ENCODE measurements at places on chromosomes 7 and 10. TPM values are rescaled to one million over a fixed set of nuclear protein-coding genes. Genes with fewer than 3 reads are reported as not detected.

GRCh38 chr7:87316097-87316700 is 29.3 kb upstream of the CROT start:
- H3K4me1 ChIP-seq, result no peaks in the 10 kb centered on the region
- no peak overlapping the region for H3K4me3 ChIP-seq
- no peaks in the 10 kb centered on the region for H3K36me3 ChIP-seq
- H3K27ac ChIP-seq, result no peak overlapping the region
- no peak for DNase-seq

- no peaks in the 10 kb centered on the region for H3K4me1 ChIP-seq
- no peaks in the 10 kb centered on the region for H3K36me3 ChIP-seq
- H3K27me3 ChIP-seq, result no peaks in the 10 kb centered on the region
- no peak overlapping the region for H3K27ac ChIP-seq
Measured at GRCh38 chr7:150621376-150621775, 10.8 kb downstream of the GIMAP6 start.

DNA sequence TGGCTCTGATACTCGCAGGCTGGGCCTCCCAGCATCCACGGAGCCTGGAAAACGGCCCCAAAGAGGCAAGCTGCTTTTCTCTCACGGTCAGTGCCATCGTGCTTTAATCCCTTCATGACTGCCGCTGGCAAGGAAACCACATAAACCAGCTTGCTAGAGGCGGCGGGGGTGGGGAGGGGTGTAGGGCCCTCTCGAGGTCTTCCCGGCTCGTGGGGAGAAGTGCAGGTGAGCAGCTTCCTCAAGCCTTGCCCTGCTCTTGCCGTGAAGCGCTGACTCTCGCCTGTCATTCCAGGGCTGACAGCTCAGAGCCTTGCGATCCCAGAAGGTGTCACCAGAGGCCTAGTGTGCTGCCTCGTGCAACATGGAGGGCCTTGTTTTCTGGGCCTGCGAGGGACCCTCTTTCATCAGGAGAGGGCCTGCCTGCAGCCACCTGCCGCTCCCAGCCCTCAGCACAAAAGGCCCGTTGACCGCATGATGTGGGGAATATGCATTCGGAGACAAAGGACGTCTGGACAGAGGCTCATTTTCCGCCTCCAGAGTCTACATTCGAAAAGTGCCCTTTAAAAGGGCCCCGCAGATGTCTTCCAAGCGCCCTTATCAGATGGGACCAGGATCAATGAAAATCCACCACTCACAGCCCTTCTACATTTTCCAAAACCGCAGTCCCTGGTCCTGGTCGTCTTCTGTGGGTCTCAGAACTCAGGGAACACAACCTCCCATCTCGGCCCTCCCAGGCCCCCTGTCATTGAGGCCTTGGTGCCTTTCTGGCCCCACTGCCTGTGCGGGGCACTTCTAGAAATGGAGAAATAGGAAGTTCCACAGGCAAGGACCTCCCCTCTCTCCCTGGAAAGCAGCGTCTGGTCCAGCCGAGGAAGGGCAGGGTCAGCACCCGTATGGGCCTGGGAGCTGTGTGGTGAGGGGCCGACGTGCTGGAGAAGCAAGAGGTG is 58.7 kb downstream of the ZRANB1 start:
- H3K27me3 ChIP-seq, result no peaks in the 10 kb centered on the region
- DNase-seq, result no peak
- peaks cover 48% of the 10 kb centered on the region for H3K4me1 ChIP-seq
- peaks cover 70% of the 10 kb centered on the region for H3K36me3 ChIP-seq

GRCh38 chr10:78747401-78748234 is 321.1 kb upstream of the ZMIZ1 start:
- DNase-seq, result no peak
- H3K36me3 ChIP-seq, result no peaks in the 10 kb centered on the region
- no peak overlapping the region for H3K4me3 ChIP-seq
- H3K27ac ChIP-seq, result no peak overlapping the region

The MGAM2 gene
- under 0.01 TPM for total RNA-seq

GRCh38 chr7:144391014-144391413 is 12.5 kb downstream of the NOBOX start:
- no peak overlapping the region for H3K27ac ChIP-seq
- H3K27me3 ChIP-seq, result no peaks in the 10 kb centered on the region
- peaks cover 22% of the 10 kb centered on the region for H3K4me1 ChIP-seq
- no peak overlapping the region for H3K4me3 ChIP-seq

GRCh38 chr10:125448596-125448995 is 234.4 kb downstream of the TEX36 start:
- no peaks in the 10 kb centered on the region for H3K36me3 ChIP-seq
- H3K27me3 ChIP-seq, result no peaks in the 10 kb centered on the region
- DNase-seq, result no peak
- no peak overlapping the region for H3K27ac ChIP-seq
- H3K4me1 ChIP-seq, result no peaks in the 10 kb centered on the region

DNA sequence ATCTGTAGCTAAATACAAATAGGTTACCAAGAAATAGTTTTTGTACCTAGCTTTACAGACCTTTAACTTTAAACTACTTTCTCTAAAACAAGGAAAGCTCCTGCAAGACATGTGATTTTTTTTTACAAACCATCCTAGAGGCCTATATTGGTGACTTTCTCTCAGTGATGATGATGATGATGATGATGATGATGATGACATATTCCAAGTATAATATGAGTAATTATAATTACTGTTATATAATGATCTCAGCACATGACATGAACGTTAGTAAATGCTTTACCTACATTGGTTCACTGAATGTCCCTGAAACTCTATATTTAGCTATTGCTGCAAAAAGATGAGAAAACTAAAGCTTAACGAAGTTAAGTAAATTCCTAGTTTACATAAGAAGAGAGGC is 107.9 kb upstream of the LRGUK start:
- peaks cover 3% of the 10 kb centered on the region for H3K36me3 ChIP-seq
- peaks cover 16% of the 10 kb centered on the region for H3K4me1 ChIP-seq
- no peak overlapping the region for H3K27ac ChIP-seq
- DNase-seq, result no peak
- no peaks in the 10 kb centered on the region for H3K27me3 ChIP-seq
- no peak overlapping the region for H3K4me3 ChIP-seq

DNA sequence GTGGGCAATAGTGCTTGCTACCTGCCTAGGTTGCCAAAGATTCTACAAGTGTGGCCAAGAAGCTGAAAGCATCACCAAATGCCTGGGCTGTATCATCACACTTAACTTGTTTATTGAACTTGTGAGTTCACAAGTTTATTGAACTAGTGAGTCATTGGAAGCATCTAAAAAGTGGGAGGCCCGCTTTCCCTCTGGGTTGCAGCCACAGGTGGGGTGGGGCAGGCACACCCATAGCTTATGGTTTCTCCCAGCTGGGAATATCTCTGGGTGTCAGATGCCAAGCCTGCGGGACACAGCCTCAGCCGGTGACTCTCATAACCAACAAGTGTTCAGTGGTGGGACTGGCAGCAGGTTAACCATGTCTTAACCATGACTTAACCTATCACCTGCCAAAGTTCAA is 145.9 kb upstream of the FAM13C start:
- no peaks in the 10 kb centered on the region for H3K36me3 ChIP-seq
- H3K4me3 ChIP-seq, result no peak overlapping the region
- H3K27ac ChIP-seq, result no peak overlapping the region
- no peak for DNase-seq
- H3K4me1 ChIP-seq, result no peaks in the 10 kb centered on the region

The PPP1R3A gene
- total RNA-seq, result 0.17 TPM

- peaks cover 6% of the 10 kb centered on the region for H3K4me1 ChIP-seq
- H3K27me3 ChIP-seq, result no peaks in the 10 kb centered on the region
- DNase-seq, result no peak
- H3K36me3 ChIP-seq, result no peaks in the 10 kb centered on the region
- no peak overlapping the region for H3K27ac ChIP-seq
- no peak overlapping the region for H3K4me3 ChIP-seq
Measured at GRCh38 chr10:27857616-27858015, 112.0 kb upstream of the MKX start.

DNA sequence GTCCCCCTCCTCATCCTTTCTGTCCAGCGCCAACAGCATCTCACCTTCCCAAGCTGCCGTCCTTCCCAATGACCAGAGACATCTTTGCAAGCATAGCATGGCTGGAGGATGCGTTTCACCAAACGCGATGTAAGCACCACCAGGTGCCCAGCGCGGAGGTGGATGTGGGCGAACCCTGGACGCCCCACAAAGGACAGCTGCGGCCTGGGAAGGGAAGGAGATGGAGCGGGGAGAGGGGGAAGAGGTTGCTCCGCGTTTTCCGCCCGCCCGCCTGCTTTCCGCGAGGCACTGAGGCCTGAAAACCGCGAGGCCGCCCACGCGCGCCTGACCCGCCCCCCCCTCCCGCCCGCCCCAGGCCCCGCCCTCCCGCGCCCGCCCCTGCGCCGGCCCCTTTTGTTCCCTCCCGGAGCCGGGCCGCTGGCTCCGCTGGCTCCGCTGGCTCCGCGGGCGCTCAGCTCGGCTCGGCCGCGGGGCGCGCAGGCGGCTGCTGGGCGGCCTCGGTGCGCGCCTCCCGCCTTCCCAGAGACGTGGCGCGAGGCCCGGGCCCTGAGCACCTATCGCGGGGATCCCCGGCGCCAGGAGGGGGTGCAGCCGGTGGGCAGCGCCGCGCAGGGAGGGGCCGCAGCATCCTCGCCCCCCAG is at the start of gene CLIP2:
TSS of gene CLIP2 (plus strand) at position 390 of the 641 bp plus-strand sequence. CDS start 28,140 bp downstream, outside the sequence.
- H3K36me3 ChIP-seq, result no peaks in the 10 kb centered on the region
- peak within 1 kb of the TSS; percentile 95 for H3K4me3 ChIP-seq
- peak; percentile 96 for DNase-seq
- peak within 1 kb of the TSS; percentile 83 for H3K27ac ChIP-seq
- no peaks in the 10 kb centered on the region for H3K27me3 ChIP-seq

The GSAP gene
- 18.3 TPM for total RNA-seq

- no peaks in the 10 kb centered on the region for H3K36me3 ChIP-seq
- H3K4me3 ChIP-seq, result no peak overlapping the region
- no peak for DNase-seq
- H3K27ac ChIP-seq, result no peak overlapping the region
Measured at GRCh38 chr7:14400271-14400670, 410.8 kb upstream of the ETV1 start.

DNA sequence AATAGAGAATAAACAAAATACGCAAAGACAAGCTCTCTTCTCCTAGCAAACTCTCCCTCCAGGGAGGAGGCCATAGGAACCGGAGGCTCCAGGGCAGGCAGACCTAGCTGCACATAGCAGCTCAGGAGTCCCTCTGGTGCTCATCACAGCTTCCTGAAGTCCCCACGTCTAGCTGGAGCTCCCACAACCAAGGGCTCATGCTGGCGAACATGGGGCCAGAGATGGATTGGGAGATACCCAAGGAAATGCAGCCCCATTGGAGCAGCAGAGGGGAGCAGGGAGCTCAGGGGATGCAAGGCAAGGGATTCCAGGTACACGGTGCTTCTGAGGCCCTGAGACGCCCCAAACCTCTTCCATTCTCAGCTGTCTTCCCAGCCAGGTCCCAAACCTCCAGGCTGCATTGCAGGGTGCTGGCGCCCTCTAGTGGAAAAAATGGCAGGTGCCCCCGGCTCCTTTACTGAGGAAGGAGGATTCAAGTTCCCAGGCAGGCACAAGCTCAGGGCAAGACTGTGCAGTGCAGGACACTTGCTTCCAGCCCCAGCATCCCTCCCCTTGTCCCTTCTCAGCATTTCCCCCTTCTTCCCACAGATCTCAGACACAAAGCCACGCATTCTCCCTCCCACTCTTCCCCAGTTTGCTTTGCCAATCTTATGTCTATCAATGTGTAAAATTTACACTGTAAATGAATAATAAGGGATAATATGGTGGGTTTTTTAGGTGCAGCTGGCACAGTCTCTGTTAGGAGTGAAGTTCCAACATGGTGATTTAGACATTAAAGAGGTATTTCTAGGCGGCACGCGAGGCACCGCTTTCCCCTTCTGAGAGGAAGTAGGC is 46.2 kb downstream of the GPAM start:
- H3K4me3 ChIP-seq, result no peak overlapping the region
- H3K4me1 ChIP-seq, result no peaks in the 10 kb centered on the region
- H3K27ac ChIP-seq, result no peak overlapping the region
- DNase-seq, result no peak
- H3K27me3 ChIP-seq, result no peaks in the 10 kb centered on the region
- H3K36me3 ChIP-seq, result peaks cover 7% of the 10 kb centered on the region

The ZNF804B gene
- total RNA-seq, result not detected

- no peaks in the 10 kb centered on the region for H3K4me1 ChIP-seq
- no peak overlapping the region for H3K4me3 ChIP-seq
- no peak overlapping the region for H3K27ac ChIP-seq
- H3K36me3 ChIP-seq, result no peaks in the 10 kb centered on the region
- no peak for DNase-seq
Measured at GRCh38 chr7:11818281-11818680, 13.7 kb downstream of the THSD7A start.

GRCh38 chr7:107505997-107506673 is 36.3 kb downstream of the GPR22 start:
- DNase-seq, result no peak
- H3K27me3 ChIP-seq, result no peaks in the 10 kb centered on the region
- no peak overlapping the region for H3K4me3 ChIP-seq
- H3K27ac ChIP-seq, result no peak overlapping the region
- H3K4me1 ChIP-seq, result peaks cover 10% of the 10 kb centered on the region

The LHFPL3 gene
- not detected for total RNA-seq

DNA sequence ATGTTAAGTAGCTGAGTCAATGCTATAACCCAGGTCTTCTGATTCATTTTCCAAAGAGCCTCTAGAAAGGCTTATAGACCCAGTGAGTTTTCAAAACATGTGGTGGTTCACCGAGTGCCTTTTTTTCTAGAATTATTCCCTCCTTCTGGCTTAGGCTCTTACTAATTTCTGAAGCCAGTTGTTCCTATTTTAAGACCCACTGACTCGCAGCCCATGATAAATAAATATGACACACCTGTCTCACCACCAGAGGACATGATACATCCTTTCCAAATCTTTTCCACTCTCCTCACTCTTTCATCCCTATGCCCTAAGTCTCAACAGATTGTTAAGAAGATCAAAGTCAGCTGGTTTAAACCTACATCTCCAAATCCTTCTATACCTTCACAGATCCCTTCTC is 126.0 kb upstream of the WNT16 start:
- no peaks in the 10 kb centered on the region for H3K4me1 ChIP-seq
- no peaks in the 10 kb centered on the region for H3K36me3 ChIP-seq
- no peak overlapping the region for H3K4me3 ChIP-seq

The RAPGEF5 gene
- total RNA-seq, result 22.5 TPM

DNA sequence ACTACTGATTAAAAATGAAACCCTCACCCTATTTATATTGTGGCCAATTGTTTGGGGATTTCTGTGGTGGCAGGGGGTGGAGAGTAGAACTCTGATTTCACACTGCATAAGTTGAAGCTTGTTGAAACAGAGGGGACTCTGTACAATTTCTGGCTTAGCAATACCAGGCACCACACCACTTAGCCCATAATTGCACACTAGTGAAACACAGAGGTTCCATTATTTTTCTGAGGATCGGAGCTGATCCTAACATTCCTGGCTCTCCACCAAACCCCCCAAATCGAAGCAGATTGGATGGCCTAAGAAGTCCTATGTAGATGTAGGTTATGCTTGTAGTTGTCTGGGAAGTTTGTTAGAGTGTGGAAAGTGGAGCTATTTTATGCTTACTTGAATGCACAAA is 47.0 kb downstream of the PTN start:
- no peaks in the 10 kb centered on the region for H3K27me3 ChIP-seq
- DNase-seq, result no peak

GRCh38 chr10:6114805-6115341 is 26.0 kb downstream of the RBM17 start:
- no peaks in the 10 kb centered on the region for H3K27me3 ChIP-seq
- DNase-seq, result no peak
